Activated naive CD4-positive, alpha-beta T cell (primary cell): ENCODE measurements at places on chromosomes 1 and 21.

- no peak for DNase-seq
These were observed 47.7 kb downstream of the NMNAT2 start for GRCh38 chr1:183370399-183371058.

DNA sequence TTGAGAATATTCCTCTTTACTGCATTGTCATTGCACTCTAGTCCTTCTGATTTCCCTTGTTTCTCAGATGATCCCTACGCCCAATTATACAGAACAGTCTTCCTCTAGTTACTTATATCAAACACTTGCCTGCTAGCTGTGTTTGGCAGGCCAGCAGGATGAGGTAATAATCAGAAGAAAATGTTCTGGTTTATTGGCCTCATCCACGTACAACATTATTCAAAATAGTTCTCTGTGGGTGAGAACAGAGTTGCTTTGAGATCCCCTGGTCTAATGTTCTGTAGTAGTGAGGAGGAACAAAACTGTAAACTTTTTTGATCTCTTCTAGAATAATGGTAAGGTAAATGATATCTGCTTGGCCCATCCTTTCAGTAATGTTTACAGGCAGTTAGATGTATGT is 22.3 kb upstream of the C1orf105 start:
- DNase-seq: no peak

GRCh38 chr21:46624050-46624449 is 11.4 kb upstream of the PRMT2 start:
- DNase-seq: no peak

DNA sequence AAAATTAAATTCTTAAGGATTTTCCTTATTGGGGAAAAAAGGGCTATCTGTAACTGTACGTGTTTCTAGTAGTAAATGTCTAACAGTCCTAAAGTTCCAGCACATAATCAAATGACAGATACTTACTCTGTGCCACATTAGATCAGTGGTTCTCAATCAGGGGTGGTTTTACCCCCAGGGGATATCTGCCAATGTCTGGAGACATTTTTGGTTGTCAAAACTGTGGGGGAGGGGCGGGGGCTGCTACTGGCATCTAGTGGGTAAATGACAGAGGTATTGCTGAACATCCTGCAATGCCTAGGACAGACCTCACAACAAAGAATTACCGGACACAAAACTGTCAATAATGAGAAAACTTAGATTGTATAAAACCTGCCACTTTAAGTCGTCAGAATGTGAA is 33.4 kb upstream of the PTPRC start:
- DNase-seq: peak; percentile 8

- no peak for DNase-seq
These were observed 6.2 kb upstream of the KCNA10 start for GRCh38 chr1:110525249-110525595.

DNA sequence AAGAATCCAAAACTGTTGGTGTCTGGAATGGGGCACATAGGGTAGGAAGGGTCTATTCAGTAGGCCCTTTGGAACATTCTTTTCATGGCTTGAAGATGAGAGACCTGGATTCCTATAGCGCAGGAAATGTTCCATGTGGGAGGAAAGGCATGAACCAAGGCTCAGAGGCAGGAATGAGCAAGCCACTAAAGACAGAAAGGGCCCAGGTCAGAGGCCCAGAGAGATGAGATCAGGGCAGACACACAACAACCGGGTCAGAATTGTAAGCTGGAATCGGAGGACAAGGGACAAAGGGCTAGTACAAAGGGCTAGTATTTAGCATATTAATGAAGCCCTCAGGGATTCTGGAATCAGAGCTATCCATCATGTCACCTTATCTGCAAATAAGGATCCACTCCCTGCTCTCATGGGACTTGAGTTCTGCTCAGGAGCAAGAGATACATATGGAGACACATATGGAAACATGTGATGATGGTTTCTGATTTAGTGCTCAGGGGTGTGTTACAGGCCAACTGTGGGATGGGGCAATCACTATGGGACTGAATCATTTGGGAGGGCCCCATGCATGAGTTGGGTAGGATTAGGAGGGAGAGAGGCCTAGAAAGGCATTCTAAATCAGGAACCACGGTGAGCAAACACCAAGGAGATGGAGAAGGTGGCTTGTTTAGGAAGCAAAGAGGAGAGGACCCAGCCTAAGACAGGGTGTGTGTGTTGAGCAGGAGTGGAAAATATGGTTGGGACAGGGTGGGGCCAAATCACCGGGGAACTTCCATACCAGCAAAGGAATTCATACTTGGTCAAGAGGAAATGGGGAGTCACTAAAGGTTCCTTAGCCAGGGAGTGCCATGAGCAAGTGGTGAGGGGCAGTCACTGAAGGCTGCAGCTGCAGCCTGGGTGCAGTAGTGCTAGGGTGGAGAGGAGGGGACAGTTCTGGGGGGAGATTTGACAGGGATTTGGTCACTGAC is 8.6 kb downstream of the NECTIN4 start:
- no peak for DNase-seq

DNA sequence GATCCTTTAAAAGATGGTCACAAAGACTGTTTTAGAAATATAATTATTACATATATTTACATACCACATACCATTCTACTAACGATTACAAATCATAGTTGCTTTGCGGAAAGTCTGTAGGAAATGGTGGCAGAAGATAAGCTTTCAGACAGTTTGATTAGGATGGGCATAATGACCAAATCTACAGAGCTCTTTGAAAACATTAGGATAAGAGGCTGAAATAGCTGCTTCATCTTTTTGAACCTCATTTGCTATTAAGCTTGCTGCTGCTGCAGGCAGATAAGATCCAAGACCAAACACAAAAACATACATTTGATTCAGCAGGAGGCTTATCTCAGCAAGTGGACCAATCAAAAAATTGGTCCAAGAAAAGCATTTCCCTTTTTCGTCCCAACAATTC is 47.1 kb downstream of the DDAH1 start:
- no peak for DNase-seq

- DNase-seq: no peak
These were observed 6.8 kb downstream of the CYP2J2 start for GRCh38 chr1:59919746-59920145.

DNA sequence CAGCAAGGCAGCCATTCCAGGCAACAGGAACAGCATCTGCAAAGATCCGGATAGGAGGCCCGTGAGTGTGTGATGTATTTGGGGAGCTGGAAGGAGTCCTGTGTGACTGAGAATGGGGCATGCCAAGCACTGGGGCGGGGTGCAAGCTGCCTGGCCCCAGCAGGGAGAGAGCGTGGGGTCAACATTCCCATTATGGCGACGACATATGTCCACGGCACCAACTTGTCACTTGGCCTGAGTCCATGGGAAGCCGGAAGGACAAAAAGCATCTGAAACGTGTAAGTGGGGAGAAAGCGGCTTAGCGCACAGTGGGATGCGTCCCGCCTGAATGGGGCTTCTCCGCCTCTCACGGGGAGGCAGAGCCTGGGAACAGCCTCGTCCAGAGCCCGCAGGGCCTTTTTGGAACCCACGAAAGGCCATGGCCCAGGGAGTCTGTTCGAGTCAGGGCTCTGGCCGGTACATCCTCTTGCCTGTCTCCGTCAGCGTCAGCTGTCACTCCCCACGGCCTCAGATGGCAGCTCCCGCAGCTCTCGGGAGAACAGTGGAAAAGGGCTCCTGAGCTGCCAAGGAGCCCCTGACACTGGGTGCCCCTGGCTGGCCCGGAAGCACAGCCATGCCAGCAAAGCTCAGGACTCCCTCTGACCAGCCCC is 12.4 kb downstream of the EPHB2 start:
- no peak for DNase-seq

DNA sequence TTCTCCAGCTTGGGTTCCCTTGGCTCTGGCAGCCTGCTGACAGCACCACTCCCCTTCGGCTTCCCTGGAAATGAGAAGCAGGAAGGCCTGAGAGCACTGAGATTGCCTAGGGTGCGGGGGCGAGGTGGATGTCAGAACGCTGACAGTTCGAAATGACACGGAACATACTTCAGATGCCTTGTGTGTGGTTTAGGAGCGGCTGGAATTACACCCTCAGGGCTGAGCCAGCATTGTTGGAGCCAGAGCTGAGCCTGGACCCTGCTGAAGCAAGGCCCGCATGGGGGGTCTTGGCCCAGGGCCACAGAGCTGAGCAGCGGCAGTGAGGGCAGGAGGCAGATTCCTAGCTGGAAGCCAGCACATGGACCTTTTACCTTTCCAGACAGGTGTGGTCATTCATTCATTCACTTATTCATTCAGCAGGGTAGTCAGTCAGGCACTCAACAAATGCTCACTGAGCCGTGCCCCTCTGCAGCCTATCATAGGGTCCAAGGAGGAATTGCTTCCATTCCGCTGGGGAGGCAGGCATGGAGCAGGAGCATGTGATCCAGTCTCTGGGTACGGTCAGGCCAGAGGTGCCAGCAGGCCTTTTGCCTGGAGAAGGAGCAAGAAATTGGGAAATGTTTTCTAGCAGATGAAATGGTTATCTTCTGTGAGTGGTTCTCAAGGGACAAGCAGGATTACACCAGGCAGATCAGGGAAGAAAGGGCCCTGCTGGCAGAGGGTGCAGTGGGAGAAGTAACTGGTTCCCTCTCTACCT is 6.6 kb upstream of the FOXE3 start:
- no peak for DNase-seq

DNA sequence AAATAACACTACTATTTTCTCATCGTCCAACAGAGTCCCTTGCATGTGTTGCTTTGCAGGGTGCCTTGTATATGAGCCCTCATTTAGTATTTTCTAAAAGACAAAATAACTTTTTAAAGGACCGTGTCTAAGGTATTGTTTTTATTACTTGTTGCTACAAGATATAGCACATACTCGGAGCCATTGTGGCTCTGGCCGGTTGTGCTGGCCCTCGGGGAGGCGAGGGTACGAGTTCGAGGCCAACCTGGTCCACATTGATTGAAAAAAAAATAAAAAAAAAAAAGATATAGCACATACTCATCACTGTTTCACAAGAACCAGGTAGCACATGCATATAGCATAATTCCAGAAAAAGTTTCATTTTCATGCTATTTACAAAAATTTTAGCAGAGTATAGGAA is 869.2 kb downstream of the MRPL39 start:
- no peak for DNase-seq

GRCh38 chr1:202952099-202952498 is 6.0 kb downstream of the ADIPOR1 start:
- DNase-seq: no peak

DNA sequence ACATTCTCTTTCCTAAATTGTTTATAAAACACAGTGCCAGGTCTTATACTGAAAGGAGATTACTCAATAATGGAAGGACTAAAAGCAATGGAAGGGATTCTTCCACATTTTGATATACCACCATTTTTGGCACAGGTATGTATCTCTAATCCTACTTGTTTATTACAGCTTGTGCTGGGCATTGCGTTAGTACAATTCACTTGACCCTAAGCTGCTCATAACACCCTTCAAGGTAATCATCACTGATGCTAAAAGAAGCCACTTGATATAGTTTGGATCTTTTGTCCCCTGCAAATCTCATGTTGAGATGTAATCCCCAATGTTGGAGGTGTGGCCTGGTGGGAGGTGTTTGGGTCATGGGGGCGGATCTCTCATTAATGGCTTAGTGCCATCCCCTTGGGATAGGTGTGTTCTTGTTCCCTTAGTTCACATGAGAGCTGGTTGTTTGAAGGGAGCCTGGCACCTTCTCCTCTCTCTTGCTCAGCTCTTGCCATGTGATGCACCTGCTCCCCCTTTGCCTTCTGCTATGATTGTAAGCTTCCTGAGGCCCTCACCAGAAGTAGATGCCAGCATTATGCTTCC is 71.1 kb downstream of the NIBAN1 start:
- no peak for DNase-seq

GRCh38 chr1:245457562-245457961 is 302.8 kb downstream of the KIF26B start:
- no peak for DNase-seq

DNA sequence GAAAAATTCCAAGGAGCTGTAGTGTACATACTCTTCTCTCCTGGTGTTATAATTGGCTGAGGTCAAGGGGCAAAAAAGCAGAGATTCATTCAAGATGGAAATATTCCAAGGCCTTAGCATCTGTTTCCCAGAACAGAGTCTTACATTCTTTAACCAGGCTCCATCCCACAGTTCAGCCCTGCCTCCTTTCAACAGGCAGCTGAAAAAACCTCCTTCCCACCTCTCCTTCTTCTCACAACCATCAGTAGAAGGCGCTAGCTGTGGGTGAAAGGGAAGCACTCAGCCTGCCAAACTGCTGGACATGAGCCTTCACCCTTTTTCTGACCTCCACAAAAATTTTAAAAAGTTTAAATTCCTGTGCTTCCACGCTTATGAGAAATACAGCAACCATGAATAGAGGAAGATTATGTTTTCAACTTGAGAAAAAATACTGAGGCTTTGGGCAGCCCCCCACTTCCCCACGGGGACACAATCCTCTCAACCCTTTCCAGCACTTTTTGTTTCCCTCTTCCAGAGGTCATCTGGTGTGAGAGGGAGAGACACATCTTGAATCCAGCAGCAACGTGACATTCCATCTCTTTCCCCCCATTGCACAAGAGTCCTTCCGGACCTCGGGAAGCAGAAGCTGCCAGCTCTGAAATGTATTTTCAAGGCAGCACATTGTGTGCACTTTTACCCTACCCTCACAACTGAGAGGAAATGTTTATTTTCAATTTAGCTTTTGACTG is 43.2 kb upstream of the FMO2 start:
- no peak for DNase-seq

- no peak for DNase-seq
These were observed 69.8 kb downstream of the TNR start for GRCh38 chr1:175673371-175674150.

- no peak for DNase-seq
These were observed 207.1 kb downstream of the AKT3 start for GRCh38 chr1:243642936-243643335.

DNA sequence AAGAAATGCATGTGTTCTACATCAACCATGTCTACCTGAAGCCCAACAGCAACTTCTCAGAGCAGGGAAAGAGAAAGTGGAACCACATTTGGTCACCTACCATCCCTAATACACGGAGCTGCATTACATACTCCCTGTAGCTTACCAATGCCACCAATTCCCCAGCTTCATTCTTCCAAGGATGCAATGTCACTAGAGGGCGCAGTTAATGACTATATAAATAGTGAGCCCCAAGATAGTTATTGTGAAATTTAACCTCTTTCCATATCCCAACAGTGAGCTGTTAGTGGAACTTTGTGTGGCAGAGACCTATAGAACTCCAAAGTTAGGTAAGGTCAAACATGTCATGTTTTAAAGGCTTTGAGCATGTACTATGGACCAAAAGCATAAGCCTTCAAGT is 618.3 kb downstream of the SMYD3 start:
- DNase-seq: no peak

DNA sequence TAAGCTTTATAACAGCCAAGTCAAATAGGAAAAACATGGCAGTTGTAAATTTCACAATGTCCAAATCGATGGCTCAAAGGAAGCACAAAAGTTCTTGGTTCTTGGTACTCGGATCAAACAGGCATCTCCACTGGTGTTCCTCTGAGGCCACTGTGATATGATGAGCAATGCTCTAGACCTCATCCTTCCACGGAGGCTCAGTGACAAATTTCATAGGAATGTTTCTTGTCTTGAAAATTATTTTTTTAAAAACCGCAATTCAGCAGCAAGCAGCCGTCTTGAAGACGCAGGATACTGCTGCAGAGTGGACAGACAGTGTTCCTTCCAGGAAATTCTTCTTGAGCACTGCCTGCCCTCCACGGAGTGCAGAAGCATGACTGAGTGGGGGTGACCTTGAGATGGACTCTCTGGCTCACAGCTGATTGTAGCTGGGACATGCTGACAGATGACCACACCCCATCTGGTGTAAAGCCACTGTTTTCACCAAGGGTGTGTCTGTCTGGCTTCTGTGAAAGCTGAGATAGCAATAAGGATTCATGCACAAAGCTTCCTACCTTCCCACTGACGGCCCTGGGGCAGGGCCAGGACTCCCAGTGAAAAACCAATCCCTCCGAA is 61.9 kb downstream of the TIAM1 start:
- DNase-seq: no peak

GRCh38 chr1:232459826-232460225 is 170.1 kb downstream of the SIPA1L2 start:
- no peak for DNase-seq
